ENCODE measurements at places on chromosomes 6 and 20.

- no peak for DNase-seq
Measured at GRCh38 chr6:3310703-3311102, 52.0 kb downstream of the PSMG4 start.

DNA sequence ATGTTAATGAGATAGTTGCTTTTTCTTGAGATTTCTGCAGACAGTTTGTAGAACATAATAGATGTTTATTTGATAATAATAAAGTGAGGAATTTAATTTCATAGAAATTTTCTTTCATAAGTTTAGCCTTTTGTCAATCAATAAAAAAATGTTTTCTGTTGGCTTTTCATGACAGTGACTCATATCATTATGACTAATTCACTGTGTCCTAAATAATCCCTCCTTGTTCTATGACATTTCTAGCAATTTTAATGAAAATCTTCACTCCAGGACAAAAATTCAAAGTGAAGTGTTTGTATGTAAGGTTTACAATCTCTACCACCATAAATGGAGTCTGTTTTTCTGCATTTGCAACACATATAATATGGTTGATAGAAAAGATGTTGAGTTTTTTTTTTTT, 109.9 kb downstream of the UTRN start:
- peak; percentile 1 for DNase-seq

- peak; percentile 54 for DNase-seq
Measured at GRCh38 chr6:117908246-117909068, 1.4 kb downstream of the SLC35F1 start.

DNA sequence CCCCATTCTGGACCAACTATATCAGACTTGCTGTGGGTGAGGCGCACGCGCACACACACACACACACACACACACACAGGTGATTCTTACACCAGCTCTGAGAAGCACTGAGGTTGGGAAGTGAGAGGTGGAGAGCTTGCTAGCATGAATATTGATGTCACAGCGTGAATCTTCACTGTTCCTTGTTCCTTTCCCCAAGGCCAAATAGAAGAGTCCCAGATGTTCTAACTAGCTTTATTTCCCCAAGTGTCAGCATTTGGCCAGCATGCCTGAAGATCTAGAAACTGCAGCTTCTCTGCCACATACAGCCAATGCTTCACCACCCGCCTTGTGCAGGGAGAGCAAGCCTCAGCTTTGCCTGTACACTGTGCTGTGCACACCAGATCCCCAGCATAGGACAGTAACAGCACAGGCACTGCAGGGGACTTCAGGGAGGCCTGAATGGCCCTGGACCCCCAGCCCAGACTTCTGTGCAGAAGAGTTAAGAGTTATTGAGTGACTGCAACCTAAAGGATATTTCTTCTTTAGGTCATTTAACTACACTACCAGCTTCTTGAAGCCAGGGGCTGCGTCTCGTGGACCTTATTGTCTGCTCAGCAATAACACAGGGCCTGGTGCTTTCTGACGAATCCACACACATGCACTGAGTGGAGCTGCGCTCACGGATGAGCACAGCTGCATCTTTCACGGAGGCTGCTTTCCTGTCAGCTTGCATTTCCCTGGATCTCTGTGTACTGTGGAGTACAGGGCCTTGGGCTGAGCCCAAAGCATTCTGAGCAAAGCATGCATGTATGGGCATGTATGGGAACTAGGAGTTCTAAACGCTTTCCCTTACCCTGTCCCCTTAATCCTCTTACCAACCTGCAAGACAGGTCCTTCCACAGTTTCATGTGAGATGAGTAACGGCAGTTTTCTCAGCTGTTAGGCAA, 13.9 kb upstream of the CD93 start:
- no peak for DNase-seq

- peak; percentile 8 for DNase-seq
Measured at GRCh38 chr6:144283646-144284477, 1.3 kb upstream of the UTRN start.

GRCh38 chr6:49522710-49523593, 23.2 kb downstream of the GLYATL3 start:
- DNase-seq = peak; percentile 85

DNA sequence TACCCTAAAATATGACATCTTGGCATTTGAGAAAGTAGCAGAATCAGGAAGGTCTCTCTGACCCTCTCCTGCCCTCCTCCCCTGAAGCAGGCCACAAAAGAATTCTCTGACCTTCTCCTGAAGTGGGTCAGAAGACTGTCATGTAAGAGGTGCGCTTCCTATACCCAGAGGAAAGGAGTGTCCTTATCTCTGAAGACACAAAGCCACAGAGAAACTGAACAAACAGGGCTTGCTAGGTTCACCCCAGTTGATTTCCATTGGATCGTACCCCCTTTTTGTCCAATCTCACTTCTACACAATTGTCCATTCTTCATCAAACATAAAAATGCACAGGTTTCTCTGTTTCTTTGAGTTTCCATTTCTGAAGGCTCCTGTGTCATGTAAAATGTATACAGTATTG, 272.0 kb upstream of the SOX4 start:
- no peak for DNase-seq

DNA sequence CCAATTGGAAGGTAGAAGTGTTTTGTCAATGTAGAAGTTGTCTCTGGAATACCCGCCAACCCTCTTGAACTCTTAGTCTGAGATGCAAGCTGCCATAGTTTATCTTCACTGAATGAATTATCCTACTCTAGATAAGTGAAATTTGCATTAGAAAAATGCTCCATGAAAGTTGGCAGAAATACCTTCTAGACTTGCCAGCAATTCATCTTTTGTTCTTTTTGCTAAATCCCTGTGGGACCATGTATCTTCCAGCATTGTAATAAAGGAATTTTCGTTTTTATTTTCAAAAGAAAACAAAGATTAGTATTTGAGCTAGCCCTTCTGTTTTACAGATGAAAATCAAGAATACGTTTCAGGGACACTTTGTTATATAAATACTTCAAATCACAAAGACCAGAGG, 244.2 kb downstream of the CBLN4 start:
- DNase-seq = no peak

- DNase-seq = no peak
Measured at GRCh38 chr6:126631363-126631762, 291.4 kb downstream of the CENPW start.

DNA sequence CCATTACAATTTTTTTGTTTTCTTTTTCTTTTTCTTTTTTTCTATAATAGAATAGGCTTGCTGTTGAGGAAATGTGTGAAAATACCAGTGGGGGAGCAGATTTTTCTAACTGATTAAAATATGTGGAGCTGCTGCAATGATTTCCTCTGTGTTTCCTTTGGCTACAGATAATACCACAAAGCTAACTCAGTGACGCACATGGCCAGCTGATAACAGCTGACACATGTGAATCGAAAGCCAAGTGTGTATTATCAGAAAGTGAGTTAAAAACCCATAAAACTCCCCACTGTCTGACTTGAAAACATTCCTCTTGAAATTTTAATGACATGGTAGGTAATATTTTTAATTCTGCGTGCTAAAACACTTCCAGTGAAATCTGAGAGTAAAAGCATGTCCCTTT, 70.8 kb upstream of the AHI1 start:
- DNase-seq = no peak

- no peak for DNase-seq
Measured at GRCh38 chr6:157766901-157767774, 55.9 kb upstream of the SNX9 start.

- DNase-seq = no peak
Measured at GRCh38 chr20:43974695-43975094, 60.0 kb downstream of the TOX2 start.

GRCh38 chr20:25046181-25046641, 11.7 kb downstream of the ACSS1 start:
- DNase-seq = no peak

DNA sequence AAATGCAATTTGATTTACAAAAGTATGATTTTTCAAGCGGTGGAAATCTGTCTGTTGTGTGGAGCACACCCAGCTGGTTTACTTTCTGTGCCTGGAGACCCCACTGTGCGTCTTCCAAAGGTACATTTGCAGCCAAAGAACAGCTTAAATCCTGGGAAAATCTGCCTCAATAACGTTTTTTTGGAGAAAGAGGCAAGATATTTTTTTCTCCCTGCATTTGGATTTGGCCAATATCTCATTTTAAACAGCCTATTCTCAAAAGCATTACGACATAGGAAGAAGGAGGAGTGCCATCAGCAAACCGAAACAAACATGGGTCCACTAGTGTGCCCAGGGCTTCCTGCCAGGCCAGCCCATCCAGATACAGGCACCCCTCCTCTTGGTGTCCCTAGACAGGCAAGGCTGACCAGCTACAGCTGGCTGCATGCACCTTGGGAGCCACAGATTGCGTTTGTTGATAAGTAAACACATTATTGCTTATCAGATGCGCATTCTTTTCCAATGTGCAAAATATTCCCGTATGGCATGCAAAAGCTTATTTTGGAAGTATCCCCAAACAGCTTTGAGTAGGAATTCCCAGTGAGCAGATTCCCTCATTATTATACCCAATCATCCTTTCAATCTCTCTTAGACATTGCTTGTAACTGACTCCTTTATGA, 184.5 kb upstream of the MARCKS start:
- peak; percentile 86 for DNase-seq

GRCh38 chr6:112626468-112627082, 279.4 kb downstream of the RFPL4B start:
- peak; percentile 47 for DNase-seq

- no peak for DNase-seq
Measured at GRCh38 chr6:21633511-21634109, 40.1 kb downstream of the SOX4 start.

GRCh38 chr20:20903773-20904500, 191.5 kb upstream of the RALGAPA2 start:
- DNase-seq = no peak

- DNase-seq = no peak
Measured at GRCh38 chr6:45606831-45607400, 229.2 kb upstream of the SUPT3H start.

- DNase-seq = peak; percentile 89
Measured at GRCh38 chr20:62065674-62066338, at the start of gene TAF4. TSS of gene TAF4 (minus strand) at chr20:62065881. CDS start at chr20:62065810, 71 bp downstream.

- DNase-seq = peak; percentile 48
Measured at GRCh38 chr20:38143238-38143645, 21.8 kb downstream of the TGM2 start.

- peak; percentile 15 for DNase-seq
Measured at GRCh38 chr6:145148776-145149175, 586.5 kb downstream of the EPM2A start.

DNA sequence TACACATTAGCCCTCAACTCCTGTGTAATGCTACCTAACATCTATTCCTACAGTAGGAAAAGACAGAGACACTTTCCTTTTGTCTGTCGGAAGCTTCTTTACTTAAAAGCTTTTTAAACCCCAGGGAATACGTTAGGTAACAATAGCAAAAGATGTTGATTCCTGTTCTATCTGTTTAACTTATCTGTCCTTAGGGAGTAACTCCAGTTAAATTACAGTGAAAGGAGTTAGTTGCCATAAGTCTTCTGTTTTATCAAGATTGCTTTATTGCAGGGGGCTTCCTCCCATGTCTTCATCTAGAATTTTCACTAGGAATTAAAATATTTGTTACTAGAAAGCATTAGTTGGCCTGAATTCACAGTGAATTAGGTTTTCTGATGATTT, 26.2 kb downstream of the TOP1 start:
- DNase-seq = no peak

- no peak for DNase-seq
Measured at GRCh38 chr6:116465246-116465645, 4.1 kb downstream of the CALHM6 start.

- peak; percentile 54 for DNase-seq
Measured at GRCh38 chr6:73134588-73134987, 90.7 kb downstream of the KHDC1L start.

- peak; percentile 81 for DNase-seq
Measured at GRCh38 chr20:17859616-17860232, 108.9 kb downstream of the SNX5 start.

- no peak for DNase-seq
Measured at GRCh38 chr20:7291946-7292345, 524.5 kb downstream of the BMP2 start.

- DNase-seq = no peak
Measured at GRCh38 chr6:161318456-161318855, 44.6 kb upstream of the AGPAT4 start.

GRCh38 chr6:105459864-105460263, 57.0 kb upstream of the PREP start:
- peak; percentile 24 for DNase-seq

DNA sequence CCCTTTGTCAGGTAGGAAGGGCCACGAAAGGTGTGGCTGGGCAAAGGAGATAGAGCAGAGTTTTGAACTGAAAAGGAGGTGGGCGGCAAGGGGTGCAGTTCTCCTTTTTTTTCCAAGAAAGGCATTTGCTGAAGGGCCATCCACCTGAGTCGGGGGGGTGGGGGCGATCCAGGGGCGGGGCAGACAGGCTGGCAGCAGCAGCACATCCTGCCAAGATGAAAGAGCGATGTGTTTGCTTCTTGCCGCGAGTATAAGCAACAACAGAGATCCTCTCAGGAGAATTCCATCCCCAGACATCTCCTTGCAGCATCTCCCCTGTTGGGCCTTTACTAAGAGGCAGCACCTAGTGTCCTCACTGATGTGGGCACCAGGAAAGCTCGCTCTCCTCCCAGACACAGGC, 516.5 kb downstream of the CD83 start:
- DNase-seq = no peak

DNA sequence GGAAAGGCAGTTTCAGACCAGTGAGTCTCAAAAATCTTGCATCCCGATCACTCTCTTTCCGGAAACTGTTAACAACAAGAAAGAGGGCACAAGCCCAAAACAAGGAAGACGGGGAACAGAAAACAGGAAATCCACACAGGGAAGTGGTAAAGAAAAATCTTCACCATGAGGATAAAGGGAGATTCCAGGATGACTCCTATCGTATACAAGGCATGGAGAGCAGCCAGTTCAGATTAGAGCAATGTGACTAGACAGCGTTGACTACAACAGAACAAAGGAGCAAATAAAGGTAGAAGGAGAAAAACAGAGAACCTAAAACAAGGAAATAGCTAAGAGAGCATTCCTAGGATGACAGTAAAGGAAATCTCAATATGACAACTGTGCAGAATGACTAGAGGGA, 26.5 kb downstream of the VNN1 start:
- DNase-seq = peak; percentile 51

- DNase-seq = no peak
Measured at GRCh38 chr20:25738198-25738597, 41.5 kb upstream of the ZNF337 start.

DNA sequence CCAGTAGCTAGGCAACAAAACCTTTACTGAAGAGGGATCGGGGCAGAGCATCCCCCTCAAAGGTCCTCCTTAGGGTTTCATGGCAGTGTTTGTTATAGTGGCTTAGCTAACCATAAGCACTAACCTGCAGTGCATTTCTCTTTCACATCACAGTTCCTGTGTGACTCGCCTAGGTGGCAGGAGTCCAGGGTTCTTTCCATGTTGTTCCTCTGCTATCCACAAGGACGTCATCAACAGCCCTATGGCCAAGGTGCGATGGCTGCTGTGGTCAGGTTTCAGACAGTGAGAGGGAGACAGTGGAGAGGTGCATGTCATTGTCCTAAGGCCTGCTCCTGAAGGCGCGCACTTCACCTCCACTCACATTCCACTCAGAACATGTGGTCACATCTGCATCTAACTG, 38.8 kb upstream of the FOXA2 start:
- peak; percentile 74 for DNase-seq

- DNase-seq = no peak
Measured at GRCh38 chr6:170583756-170584180, 669 bp downstream of the PDCD2 start.

GRCh38 chr20:46501337-46501942, 11.9 kb downstream of the ZNF334 start:
- DNase-seq = peak; percentile 27
